CD4-positive, alpha-beta memory T cell (primary cell): ENCODE measurements at places on chromosomes 2 and 18. TPM values are rescaled to one million over a fixed set of nuclear protein-coding genes. Genes with fewer than 3 reads are reported as not detected.
A peak's percentile ranks its signal among the peaks of the same experiment; 100 is the strongest.

GRCh38 chr2:57899898-57900297, 146.7 kb upstream of the VRK2 start:
- DNase-seq = no peak

DNA sequence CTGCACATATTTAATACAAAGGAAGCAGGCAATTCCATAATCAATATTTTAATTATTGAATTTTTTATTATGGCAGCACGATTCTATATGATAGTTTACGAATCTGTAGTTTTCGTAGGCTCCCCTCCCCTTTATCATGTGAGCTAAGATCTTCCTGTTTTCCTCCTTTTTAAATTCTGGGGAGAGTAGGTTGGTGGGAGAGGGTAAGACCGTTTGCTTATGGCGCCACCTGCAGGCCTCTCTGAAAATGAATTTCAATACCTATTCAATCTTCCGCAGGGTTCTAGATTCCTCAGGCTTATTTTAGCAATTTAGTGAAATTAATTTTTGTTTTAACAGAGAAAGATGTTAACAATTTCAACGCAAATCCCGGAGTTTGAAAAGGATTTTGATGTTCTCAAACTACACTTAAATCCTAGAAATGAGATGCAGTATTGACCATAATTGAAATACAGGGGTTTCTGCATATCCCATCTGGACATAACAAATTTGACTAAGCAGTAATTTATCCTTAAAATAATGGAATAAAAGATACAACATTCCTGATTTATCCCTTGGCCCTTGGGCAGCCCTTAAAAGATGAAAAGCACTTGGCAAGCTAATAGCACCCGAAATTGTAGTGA, 12.8 kb upstream of the GBX2 start:
- no peak for DNase-seq

- DNase-seq = no peak
Measured at GRCh38 chr2:165203689-165204559, at the start of gene SCN3A. TSS of gene SCN3A (minus strand) at chr2:165204050. CDS start at chr2:165176394, 27,656 bp downstream.

DNA sequence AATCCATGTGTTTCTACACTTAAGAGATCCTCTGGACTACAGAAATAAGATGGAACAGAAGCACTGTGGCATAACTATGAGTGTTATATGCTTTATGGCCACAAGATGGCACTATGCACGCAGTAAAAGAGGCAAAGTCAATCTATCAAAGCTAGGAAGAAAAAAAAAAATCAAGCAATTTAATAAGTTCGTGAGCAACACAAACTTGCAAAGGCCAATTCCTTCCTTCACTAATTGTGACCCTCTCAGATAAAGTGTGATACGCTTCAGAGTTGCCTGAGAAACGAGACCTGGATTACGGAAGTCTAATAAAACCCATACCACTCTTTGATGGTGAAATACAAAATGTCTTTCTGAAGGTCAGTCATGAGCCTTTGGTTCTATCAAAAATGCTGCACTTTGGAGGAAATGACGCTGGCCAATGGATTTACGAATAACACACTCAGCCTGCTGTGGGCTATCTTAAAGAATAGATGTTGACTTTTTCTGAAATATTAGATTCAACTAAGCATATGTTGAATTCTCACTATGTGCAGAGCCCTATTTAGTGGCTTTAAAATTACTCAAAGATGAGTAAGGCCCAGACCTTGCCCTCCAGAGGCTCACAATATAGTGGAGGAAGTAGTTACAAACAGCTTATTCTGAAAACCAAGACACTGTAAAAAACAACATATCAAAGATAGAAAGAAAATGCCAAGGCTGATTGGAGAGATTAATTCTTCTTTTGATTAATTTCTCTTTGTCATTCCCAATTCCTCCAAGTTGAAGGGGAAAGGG, 35.5 kb upstream of the TTR start:
- DNase-seq = peak; percentile 41

DNA sequence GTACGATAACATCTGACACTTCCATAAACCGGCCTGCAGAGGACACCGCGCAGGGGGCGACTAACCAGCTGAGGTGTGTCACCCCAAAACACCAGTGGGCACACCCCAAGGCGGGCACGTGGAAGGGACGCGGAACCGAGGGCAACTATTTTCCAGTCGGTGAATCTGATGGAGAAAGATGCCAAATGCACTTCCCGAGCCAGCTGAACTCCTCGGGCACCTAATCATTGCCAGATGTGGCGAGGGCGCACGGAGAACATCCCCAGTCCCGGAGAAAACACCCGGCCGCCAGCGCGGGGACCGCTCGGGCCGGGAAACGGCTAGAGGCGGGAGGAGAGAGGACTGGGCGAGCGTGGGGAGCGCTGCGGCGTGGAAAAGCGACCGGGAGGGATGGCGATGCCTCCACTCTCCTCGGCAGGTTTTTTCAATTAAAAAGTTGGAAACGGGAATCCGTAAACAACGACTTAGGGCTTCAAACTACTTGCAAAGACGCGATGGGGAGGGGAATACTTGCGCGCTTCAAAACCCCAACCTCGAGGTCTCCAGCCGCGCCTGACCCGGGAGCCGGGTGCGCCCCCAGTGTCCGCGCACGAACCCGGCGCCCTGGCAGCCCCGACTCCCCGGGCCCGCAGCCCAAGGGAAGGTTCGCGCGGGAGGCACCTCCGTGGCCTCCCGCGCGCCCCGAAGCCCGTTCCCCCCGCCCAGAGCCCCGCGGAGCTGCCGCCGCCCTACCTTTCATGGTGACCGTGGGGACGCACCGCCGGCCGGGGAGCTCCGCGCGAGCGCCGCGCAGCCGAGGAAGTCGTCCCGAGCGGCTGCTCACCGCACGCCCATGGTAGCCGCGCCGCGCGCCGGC, 497 bp downstream of the COLEC12 start:
- no peak for DNase-seq

DNA sequence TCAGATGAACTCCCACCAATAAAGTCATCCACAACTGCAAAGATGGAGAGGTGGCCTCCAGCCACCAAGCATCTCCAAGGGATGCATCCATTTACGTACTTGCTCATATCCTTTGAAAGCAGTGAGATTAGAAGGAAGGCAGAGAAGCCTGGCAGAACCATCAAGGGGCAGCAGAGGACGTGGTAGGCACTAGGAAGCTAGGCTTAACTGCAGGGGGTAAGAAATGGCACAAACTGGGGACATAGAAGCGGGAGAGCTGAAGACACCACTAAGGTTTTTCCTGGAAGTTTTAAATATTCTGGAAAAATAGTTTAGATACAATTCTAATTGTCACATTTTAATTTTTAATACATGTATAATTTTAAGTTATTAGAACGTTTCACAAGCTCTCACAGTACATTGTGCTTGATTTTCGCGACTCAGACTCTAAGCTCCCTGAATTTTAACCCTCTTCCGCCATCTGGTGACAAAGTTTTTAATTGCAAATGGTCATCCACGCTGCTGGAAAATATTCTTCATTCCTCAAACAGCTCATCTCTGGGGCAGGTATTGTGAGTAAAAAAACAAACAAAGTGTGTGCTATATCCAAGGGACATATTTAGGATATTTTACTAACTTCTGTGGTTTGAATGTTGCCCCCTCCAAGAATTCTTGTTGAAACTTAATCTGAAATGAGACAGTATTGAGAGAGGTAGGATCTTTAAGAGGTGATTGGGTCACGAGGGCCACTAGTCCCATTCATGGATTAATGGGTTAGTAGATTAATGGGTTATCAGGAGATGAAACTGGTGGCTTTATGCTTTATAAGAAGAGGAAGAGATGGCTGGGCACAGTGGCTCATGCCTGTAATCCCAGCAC, 1.6 kb upstream of the PSTPIP2 start:
- DNase-seq = peak; percentile 72

DNA sequence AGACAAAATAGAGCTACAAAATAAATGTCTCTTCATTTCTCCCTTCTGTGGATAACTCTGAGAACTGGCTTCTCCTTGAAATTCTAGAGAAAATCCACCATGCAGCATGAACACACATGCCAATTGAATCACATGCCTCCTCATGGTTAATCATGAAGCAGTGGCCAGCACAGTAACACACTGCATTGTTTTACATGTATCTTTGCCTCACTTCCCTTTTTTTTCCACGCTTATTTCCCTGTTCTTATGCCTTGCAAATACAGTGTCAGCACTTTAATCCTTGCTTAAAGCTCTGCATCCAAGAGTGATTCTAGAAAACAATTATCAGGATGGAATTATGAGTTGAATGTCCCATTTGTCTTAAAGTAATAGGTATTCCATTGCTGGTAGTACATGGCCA, 50.3 kb upstream of the ZBTB7C start:
- no peak for DNase-seq

Gene SEC11C
- 271 TPM for polyA plus RNA-seq

DNA sequence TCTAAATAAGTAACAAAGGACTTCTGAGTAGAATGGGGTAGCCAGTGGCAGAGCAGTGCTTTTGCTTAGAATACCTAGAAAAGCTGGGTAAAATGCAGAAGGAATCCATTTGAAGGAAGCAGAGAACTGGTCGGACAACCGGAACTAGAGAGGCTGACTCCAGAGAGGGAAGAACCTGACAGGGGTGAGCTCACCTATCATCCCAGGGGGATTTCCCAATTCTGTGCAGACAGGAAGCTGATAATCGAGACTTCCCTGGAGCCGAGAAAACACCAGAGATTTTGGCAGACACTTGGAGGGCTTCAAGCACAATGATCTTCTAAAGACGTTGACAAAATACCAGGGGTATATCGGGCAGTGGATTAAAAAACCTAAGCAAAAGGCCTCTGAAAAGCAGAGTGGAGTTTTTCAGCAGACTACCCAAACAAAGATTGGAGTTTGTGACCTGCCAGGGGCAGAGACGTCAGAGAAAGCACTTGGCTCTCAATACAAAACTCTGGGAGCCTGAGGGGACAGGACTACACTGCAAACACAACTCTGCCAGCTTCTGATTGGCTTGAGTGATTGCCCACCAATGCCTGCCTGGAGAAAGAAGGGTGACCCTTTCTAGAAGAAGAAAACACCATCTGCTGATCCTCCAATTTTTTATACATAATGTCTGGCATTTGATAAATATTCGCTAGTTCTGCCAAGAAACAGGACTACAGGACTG, 67.5 kb upstream of the TTN start:
- no peak for DNase-seq

- no peak for DNase-seq
Measured at GRCh38 chr2:180240774-180241173, 233.7 kb upstream of the CWC22 start.

- no peak for DNase-seq
Measured at GRCh38 chr2:44850016-44850415, 91.5 kb upstream of the SIX3 start.

Gene RALB
- 50.4 TPM for polyA plus RNA-seq

GRCh38 chr2:203743441-203743981, 37.1 kb downstream of the CD28 start:
- no peak for DNase-seq

GRCh38 chr18:77078690-77079070, 53.9 kb downstream of the MBP start:
- no peak for DNase-seq

DNA sequence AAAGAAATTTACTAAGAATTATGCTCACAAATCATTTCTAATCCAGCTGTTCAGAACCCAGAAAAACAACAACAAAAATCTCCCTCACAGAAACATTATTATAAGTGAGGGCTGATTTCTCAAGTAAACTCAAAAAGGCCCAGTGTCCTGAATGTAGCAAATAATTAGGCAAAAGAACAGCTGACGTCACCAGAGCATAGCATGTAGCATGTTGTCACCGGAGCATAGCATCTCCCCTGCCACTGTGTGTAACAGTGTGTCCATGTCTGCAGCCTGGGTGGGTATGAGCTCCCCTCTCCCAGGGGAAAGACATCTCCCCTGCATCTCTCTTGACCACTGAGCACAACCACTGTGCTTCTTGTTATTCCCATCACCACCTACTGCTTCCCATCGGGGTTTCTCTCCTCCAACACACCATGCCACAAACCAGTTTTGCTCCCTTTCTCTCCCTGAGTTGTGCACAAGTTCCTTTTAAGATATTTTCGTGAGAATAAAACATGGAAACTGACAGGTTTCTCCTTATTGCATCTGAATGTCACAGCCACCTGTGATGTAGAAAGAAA, 126.7 kb downstream of the CABYR start:
- no peak for DNase-seq

Gene LONRF2
- not detected for polyA plus RNA-seq

DNA sequence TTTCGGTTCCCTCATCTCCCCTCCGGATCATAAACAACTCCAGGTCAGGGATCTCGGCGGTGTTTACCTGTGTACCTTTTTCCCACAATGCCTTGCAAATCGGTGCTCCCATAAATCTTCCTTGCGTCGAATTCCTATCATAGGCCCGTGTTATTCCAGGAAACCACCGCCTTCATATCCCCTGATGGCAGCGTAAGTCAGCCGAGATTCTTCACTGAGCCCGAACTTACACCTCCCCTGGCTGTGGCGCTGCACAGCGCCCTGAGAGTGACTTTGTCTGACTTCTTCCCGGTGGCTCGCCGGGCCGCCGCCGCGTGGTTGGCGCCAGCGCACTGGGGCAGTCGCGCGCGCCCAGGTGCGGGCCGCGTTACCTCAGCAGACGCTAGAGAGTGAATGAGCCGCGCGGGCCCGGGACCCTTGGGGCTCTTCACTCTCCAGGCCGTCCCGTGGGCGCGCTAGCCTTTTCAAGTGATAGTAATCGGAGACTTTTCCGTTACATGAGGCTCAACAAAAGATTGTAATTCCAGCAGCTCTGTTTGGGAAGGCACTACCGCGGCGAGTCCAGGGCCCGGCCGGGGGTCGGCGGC, 101.6 kb downstream of the SPTBN1 start:
- peak; percentile 74 for DNase-seq

GRCh38 chr2:47862949-47863348, 43.3 kb downstream of the FBXO11 start:
- no peak for DNase-seq

Gene CLIP4
- polyA plus RNA-seq = 23.1 TPM

GRCh38 chr18:8526332-8526731, 82.9 kb upstream of the RAB12 start:
- no peak for DNase-seq

Gene TMEM163
- polyA plus RNA-seq = 0.47 TPM

DNA sequence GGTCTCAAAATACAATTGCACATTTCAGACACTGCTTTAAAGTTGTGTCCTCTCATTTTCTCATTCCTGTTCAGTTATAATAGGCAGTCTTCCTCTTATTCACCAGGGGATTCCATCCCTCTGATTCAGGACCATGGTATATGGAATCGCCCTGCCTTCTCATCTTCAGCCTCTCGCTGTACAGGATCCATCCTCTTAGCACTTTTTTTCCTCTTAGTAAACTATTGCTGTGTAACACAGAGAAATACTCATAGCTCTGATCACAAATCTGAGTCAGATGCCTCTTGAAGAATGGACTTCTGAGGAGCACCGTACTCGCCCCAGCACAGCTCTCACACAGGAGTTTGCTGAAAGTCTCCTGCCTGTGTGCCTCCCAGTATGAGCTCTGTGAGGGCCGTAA, 11.3 kb downstream of the RMP24 start:
- DNase-seq = no peak

DNA sequence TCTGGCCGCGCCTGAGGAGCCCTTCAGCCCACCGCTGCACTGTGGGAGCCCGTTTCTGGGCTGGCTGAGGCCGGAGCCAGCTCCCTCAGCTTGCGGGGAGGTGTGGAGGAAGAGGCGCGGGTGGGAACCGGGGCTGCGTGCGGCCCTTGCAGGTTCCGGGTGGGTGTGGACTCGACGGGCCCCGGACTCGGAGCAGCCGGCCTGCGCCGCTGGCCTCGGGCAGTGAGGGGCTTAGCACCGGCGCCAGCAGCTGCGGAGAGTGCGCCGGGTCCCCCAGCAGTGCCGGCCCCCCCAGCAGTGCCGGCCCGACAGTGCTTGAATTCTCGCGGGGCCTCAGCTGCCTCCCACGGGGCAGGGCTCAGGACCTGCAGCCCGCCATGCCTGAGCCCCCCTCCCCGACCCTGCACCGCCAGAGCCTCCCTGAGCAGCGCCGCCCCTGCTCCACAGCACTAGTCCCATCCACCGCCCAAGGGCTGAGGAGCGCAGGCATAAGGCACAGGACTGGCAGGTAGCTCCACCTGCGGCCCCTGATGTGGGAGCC, 534.2 kb downstream of the ZNF804A start:
- DNase-seq = no peak
